CD4-positive, alpha-beta T cell treated with Interleukin-17A for 1 hour (primary cell): ENCODE measurements at places on chromosomes 2 and 18.
A peak's percentile ranks its signal among the peaks of the same experiment; 100 is the strongest.

- DNase-seq: no peak
Measured at GRCh38 chr18:8724452-8724851, 19.1 kb downstream of the MTCL1 start.

DNA sequence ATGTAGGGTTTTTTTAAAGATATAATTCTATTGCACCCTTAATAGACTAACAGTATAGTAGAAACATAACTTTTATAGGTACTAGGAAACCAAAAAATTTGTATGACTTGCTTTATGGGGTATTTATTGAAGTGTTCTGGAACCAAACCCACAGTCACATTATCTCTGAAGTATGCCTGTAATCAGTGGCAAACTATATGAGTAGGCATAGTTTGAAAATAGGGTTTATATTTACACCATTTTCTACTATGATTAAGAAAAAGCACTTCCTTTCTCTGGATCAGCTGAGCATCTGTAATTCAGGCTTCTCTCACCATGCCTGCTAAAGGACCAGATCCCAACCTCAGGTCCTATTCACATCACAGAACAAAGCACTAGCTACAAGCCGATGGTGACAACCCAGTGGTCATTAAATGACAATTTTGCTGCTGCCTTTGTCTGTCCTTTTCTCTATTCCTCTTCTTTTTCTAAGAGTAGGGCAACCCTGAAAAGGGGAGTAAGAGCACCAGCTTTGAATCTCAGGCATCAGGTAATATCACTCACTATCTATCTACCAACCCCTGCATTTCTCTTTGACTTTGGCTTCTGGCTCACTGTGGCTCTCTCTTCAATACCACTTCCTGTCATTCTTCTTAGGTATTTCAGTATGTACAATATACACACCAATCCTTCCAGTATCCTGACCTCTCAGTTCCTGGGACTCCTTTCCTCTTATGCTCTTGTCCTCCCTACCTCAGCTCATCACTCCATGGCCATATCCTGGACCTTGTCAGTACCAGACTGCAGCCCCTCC is 14.4 kb downstream of the NEMP2 start:
- DNase-seq: peak; percentile 31

DNA sequence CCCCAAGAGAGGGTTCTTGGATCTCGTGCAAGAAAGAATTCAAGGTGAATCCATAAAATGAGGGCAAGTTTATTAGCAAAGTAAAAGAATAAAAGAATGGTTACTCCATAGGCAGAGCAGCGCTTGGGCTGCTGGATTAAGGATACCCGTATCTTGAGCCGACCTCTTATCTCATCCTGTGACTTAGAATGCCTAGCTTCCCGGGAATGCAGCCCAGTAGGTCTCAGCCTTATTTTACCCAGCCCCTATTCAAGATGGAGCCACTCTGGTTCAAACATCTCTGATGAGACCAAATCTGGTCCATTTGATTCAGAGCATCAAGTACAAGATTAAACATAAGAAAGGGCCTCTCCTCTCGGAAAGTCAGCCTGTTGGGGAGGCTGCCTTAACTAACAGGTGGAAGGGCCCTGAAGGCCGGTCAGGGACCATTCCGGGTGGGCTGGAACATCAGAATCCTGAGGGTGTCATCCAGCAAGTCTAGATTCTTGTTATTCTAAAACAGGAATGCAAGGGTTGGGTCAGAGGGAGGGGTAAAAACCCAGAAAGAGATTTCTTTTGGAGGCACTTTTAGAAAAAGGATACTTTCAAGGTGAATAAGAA is 5.8 kb downstream of the PSD4 start:
- DNase-seq: no peak

GRCh38 chr2:212816267-212816666 is 277.7 kb upstream of the ERBB4 start:
- no peak for DNase-seq

GRCh38 chr2:30653847-30654246 is 153.4 kb downstream of the CAPN13 start:
- no peak for DNase-seq

- DNase-seq: no peak
Measured at GRCh38 chr2:2830576-2830975, 499.5 kb upstream of the MYT1L start.

GRCh38 chr18:79905389-79905911 is 46.0 kb downstream of the SLC66A2 start:
- no peak for DNase-seq

- DNase-seq: no peak
Measured at GRCh38 chr2:10531874-10532637, 83.9 kb upstream of the ODC1 start.

GRCh38 chr2:132439703-132440398 is 23.2 kb downstream of the GPR39 start:
- DNase-seq: no peak

DNA sequence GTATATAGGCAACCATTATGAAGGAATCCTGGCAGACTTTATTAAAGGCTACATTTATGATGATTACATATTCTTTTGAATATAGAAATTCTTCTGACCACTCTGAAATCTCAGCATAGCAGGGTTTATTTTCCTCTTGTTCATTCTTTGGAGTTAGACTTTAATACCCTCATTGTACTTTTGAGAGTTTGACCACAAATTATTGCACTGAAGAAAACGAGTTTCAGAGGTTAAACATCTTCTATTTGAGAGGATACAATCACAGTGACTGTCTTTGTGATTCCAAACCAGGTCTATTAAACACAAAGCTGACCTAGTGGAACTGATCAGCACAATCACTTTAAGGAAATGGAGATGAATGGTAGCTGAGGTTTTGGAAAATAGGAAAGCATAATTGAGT is 71.3 kb downstream of the XIRP2 start:
- DNase-seq: no peak

DNA sequence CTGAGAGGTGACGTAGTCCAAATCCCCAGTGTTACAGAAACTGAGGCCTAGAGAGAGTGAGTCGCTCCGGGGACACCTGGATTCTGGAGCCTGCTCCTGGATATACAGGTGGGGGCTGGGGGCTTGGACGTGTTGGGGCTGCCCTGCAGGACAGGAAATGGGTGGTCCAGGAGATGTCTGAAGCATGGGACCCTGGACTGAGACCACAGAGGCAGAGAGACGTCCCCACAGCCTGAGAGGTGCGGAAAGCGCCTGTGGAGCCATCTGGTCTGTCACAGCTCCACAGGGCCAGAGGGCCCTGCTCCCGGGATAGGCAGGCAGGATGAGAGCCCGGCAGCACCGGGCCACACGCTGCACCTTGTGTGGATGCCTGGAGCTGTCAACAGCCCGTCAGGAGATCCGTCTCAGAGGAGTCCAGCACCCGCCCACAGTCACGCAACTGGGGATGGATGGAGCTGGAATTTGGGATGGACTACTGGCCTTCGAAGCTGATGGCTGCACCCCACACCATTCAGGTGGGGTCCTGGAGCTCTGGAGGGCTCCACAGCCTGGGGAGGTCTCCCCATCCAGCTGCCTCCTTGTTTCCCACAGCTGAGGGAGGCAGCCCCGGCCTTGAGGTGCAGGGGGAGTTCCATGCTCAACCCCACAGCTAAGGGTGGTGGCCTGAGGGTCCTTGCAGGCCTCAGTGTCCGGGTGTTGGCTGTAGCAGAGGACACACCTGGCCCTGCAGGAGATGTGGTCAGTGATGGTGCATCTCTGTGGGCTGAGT is 303.0 kb downstream of the NDUFA10 start:
- DNase-seq: no peak

- DNase-seq: no peak
Measured at GRCh38 chr2:9247177-9247576, 40.6 kb downstream of the ASAP2 start.

GRCh38 chr2:211259831-211260476 is 703.6 kb downstream of the CPS1 start:
- DNase-seq: no peak

DNA sequence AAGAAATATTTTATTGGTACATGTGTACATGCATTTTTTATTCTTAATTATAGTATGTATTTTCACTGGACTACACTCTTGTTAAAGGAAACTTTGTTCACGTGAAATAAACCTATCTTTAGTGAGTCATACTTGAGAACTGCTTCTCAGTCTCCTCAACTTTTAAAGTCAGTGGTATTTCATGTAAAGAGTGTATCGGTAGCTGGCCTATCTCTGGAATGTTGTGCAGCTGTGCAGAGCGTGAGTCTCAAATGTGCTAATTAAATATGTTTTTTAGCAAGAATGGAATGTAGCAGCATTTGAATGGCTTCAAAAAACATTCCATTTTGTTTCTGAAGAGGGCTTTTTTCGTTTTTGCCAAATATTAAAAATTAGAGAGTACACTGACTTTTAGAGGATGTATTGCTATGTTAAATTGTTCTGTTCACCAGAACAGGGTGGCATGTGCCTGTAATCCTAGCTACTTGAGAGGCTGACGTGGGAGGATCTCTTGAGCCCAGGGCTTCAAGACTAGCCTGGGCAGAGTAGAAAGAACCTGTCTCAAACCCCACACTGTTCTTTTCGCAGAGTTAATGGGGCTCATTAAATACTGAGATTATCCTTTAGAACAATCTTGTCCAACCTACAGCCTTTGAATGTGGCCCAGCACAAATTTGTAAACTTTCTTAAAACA is 14.3 kb downstream of the SPTBN1 start:
- no peak for DNase-seq

- DNase-seq: no peak
Measured at GRCh38 chr2:121626777-121627524, 22.3 kb downstream of the CLASP1 start.

- DNase-seq: no peak
Measured at GRCh38 chr2:6986301-6986911, 69.2 kb downstream of the RNF144A start.

DNA sequence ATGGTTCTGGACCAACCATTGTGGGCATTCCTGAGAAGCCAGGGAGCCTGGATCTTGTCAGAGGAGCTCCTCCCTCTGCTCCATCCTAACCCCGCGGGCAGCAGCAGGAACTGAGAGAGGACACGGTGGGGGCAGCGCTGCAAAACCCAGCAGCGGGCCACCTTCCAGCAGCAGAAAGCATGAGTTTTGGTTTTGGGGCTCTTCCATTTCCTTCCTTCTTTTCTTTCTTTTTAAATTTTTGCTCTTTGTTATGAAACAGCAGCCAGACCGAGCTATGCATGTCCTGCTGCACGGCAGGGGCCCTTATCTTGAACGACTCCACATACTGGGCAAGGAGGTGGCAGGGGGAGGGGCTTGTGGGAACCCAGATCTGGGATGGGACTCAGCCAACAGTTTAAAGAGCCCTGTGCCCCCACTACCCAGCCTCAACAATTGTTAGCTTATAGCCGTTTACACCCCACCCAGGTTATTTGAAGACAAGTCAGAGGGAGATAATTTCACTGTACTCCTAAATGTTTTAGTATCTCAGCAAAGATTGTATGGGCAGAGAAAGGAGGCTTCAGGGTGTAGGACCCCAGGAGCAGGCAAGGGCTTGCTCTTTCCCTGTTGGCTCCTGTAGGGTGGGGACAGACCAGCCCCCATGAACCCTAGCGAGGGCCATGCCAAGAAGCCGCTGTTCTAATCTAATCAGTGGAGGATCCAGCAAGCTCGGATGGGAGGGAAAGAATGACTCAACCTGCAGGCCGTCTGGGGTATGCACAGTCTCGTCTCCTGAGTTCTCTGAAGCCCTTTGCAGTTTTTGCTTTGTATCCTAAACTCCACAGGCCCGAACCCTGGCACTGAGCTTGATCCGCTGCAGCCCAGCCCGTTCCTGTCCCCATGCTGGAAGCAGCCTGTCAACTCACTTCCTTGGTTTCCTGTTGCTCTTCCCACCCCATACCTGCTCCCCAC is 75.3 kb downstream of the LRRFIP1 start:
- DNase-seq: peak; percentile 40

DNA sequence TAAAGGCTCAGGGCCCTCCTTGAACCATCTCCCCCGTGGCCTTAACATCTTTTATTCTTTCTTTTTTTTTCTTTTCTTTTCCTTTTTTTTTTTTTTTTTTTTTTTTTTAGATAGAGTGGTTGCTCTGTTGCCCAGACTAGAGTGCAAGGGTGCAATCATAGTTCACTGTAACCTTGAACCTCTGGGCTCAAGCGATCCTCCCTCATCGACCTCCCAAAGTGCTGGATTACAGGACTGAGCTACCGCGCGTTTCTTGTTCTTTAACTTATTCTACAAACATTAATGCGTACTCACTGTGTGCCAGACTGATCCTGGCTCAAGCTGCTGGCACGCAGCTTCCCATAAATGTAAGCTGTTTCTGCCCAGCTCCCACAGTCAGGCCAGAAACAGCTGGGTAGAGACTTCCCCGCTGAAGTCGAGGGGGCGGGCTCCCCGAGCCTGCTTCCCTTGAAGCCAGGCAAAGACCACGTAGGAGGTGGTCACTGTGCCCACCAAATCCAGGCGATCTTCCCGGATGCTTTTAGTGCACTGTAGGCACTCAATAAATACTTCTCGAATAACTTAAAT is 29.2 kb upstream of the ATP6V1B1 start:
- DNase-seq: no peak

GRCh38 chr2:144443837-144444817 is 75.8 kb downstream of the ZEB2 start:
- DNase-seq: no peak

DNA sequence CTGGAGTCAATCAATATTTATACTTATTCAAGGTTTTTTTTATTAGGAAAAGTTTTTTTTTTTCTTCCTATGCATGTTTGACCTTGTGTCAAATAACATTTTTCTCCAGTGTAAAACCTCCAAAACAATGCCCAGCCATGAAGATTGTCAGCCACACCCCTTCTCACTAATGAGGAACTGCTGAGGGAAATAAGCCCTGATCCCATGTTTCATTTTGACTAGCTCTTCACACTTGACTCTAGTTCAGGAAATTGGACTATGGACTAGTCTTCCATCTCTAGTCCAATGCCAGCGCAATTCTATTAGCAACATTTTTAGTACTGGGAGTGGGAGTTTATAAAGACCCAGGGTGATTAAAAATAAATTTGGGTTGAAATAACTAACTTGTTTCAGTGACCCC is 275.6 kb upstream of the CXCR4 start:
- DNase-seq: no peak

GRCh38 chr2:56231361-56231760 is 47.6 kb downstream of the CCDC85A start:
- DNase-seq: no peak

- no peak for DNase-seq
Measured at GRCh38 chr18:6255116-6255705, 159.5 kb downstream of the L3MBTL4 start.

- no peak for DNase-seq
Measured at GRCh38 chr2:158928965-158929364, 39.5 kb upstream of the TANC1 start.
